ENCODE measurements at places on chromosomes 3 and 15.

- DNase-seq, result no peak
Measured at GRCh38 chr15:42140383-42141070, 15.9 kb downstream of the PLA2G4F start.

- DNase-seq, result peak; percentile 69
Measured at GRCh38 chr3:152524198-152525140, 255.7 kb downstream of the MBNL1 start.

DNA sequence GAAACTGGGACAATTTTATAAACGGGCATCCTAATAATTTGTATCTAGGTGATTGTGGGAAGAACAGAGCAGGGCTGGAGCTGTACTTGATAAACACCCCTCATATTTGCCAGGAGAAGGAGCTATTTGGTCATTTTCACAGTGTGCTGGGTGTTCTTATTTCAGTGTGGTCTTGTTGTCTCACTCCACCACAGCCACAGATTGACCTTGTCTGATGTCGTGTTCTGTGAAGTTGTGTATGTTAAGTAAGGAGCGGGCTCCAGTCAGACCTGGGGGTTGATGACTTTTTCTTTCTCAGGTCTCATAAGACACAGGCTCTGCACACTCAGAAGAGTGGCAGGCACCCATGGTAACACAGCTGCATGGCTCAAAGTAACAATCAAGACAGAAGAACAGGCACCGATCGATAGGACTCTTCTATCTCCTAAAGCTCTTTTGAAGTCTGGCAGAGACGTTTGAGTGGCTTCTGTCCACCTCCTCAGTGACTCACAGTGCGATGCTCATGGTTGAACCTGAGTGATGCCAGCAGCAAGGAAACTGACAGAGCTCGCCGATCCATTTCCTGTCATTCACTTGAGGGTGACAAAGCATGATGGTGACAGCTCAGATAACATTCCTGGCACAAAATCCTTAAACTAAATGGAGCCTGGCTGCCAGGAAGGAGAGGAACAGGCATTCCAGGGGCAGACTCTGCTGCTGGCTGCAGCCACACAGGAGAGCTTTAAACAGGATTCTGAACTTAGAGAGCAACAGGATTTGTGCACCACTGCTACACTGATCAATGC lies 20.8 kb downstream of the DPH3 start:
- no peak for DNase-seq

GRCh38 chr15:43370310-43370974 lies 401 bp downstream of the ZSCAN29 start:
- DNase-seq, result peak; percentile 51

GRCh38 chr3:78183906-78184599 lies 1144.2 kb downstream of the ROBO2 start:
- DNase-seq, result no peak

DNA sequence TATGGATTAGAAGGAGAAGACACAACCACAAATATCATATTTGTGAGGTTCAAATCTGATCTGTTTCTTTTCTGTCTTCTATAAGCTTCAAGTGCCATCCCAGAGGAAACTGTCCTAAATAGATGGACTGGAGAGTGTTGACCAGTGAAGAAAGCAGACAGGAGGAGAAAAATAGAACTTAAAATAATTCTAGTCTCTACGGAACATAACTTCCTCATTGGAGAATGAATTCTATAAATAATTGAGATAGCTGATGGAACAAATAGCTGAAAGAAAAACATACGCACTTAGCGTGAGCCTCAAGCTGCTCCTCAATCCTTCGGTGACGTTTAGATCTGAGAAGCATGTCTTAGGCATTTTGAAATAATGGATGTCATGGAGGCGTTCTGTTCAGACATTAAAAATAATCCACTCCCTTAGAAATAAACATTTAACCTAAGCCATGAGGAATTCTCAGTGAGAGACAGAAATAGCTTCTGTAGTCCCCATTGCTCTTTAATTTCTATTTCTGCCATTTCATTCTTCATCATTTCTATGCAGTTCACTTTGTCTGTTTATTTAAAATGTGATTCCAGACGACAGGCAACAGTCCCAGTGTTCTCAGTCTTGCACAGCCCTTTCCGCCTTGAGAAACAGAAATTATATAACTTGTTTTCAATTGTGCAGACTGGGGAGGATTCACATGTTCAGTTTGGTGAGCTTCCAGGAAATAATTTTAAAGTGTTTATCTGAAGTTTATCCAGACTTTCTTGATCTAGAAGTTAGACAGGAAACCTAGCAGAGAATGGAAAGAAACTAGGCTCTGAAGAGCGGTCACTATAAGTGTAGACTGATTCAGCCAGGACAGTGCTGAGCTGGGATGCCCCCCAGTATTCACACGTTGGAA lies 97.3 kb downstream of the NR1D2 start:
- DNase-seq, result no peak

- DNase-seq, result peak; percentile 24
Measured at GRCh38 chr3:73848173-73848906, 223.6 kb upstream of the PDZRN3 start.

- DNase-seq, result no peak
Measured at GRCh38 chr3:118949113-118949760, 85.4 kb downstream of the IGSF11 start.

GRCh38 chr3:39573392-39573791 lies 105.9 kb downstream of the MOBP start:
- no peak for DNase-seq

GRCh38 chr3:191166368-191166767 lies 32.7 kb upstream of the OSTN start:
- no peak for DNase-seq

- DNase-seq, result no peak
Measured at GRCh38 chr3:71503525-71504249, 79.8 kb downstream of the FOXP1 start.

DNA sequence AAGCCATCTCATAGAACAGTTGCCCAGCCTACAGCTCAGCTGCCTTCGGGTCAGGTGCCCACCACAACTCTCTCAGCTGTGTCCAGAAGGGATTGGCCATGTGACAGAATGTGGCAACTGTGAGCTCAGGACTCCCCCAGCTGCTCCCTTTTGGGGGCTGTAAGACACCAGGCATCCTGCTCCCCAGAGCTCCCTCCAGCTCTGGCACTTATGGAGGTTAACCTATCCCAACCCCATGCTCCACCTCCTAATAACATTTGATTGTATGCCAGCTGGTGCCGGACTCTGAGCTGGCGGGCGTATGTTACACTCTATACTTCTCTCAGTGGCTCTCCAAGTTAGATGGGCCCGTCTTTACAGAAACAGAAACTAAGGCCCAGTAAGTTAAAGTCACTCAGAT lies 222.8 kb downstream of the FAM43A start:
- no peak for DNase-seq

GRCh38 chr15:40266828-40267304 lies 16.0 kb downstream of the ANKRD63 start:
- DNase-seq, result peak; percentile 41

DNA sequence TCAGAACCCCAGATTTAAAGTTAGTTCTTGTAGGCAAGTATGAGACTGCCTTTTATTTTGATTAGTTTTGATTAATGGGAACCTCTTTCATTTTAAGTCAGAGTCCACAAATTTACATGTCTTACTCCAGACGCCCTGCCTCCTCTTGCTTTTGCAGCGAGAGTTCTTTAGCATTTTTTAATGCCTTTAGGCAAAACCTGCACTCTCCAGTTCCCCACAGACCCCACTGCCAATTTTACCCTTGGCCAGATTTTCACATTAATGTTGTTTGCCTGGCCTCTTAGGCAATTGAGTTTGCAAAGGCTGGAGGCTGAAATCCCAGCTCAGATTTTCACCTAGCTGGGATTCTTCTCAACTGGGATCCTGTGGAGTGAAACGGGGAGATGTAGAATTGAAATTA lies 85.8 kb downstream of the GAP43 start:
- no peak for DNase-seq

DNA sequence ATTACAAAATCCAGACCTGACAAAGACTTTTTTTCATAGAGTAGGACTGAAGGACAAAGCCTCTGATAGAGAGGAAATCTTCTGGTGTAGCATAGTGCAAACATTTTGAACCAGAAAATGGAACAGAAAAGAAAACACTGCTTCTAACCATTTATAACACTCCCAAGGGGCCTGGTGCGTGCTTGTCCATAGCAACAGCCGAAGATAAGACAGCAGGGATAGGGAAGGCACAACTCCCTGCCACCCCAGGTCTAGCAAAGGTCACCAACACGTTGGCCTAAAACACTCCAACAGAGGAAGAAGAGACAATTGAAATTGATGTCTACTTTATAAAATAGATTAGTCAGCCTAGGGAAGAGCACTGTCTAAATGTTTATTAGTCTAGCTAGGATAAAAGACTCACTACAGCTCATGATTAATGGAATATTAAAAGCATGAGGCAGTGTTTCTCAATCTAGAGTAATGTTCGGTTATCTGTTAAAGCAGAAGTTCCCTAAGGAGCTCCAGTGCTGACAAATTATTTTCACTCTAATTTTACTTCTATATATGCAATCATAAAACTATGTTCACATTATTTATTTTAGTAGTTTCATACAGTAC lies 145.2 kb downstream of the P3H2 start:
- no peak for DNase-seq

- no peak for DNase-seq
Measured at GRCh38 chr3:151285940-151286339, 7.6 kb upstream of the P2RY14 start.

DNA sequence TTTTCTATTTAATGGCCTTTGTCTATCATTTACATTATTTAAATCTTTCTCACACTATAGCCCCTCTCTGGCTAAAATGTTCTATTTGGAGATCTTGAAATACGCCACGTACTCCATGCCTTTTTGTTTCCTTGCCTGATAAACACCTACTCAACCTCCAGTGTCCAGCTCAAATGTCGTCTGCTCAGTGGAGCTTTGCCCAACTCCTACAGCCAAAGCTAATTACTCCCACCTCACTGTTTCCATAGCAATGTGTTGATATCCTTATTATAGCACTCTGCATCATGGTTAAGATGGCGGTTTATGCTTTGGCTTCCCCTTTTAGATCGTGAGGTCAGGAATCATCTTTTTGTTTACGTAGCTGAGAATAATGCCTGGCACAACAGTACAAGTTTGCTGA lies 55.9 kb downstream of the NGLY1 start:
- no peak for DNase-seq

DNA sequence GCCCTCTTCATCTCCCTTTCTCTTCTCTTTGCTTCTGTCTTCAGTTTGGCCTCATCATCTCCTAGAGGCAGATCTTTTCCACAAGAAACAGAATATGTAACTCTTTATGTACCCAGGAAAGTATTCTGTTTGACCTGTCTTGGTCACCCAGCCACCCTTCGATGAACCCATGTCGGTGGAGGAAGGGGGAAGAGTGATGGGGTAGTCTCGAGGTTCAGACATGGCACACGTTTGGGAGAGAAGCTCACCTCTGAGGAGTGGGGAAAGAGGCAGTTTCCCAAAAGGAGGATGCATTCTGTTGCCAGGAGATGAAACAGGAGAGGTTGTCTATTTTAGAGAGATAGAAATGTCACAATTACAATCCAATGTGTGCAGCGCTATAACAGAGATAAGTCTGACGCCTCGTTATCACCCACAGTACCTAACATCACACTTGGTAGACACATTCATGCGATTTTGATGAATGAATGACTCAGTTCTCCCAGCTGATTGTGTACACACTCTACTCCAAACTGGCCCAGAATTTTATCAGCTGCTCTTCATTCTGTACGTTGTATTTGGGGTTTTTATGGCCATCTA lies 722 bp upstream of the CCDC50 start:
- DNase-seq, result no peak

DNA sequence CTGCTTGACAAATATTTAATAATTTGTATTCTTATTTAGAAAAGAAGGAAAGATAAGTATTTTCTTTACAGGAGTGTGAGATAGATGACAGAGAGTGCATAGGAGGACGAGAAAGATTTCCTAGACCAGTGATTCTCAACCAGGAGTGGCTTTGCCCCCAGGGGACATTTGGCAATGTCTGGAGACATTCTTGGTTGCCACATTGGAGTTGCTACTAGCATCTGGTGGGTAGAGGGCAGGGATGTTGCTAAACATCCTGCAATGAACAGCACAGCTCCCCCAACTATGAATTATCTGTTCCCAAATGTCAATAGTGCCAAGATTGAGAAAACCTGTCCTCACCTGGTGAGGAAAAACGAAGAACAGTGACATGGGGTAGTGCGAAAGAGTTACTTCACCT lies 30.8 kb upstream of the MINAR1 start:
- peak; percentile 43 for DNase-seq

DNA sequence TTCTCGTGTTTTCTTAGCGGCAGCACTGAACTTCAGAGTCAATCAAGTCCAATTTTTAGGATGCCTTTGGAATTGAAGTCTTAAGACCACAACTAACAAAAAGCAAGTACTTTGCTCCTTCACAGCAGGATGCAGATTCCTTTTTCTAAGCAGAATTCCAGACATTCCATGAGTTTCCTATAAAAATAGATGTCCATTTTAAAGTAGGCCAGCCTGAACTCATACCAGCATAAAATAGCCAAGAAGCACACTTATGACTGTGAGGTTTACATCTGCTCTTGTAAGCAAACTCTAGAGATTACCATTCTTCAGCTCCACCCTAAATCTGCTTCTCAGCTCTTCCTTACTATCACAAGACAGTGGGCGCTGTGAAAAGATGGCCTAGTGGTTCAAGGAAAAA lies 85.8 kb downstream of the THBS1 start:
- DNase-seq, result no peak

GRCh38 chr15:75178938-75179745 lies 22.5 kb upstream of the C15orf39 start:
- no peak for DNase-seq

DNA sequence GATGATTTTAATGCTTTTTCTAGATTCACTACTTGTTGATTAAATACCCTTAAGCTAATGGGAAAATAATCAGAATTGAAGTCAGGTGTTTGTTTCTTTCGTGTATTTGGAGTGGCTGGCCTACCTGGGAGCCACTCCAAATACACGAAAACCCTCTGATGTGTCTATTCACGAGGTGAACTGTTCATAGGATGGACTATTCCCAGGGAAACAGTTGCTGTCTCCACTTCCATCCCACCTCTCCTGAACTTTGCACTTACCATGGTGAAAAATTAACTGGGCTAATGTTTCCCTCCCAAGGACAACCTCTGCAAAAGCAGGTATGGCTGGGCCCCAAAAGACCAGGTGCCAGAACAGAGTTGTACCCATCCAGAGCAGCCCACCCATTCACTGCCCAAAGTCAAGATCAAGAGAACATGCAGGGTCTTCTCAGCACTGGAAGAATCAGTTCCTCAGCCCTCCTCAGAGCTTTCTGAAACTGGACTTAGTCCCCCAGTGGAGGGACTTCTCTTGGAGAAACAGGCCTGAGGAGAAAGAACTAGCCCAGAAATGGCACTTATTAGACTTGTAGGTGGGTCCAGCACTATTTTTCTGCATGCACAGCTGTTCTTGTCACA lies 2.9 kb upstream of the SMAD3 start:
- no peak for DNase-seq

GRCh38 chr3:134040066-134040465 lies 10.3 kb upstream of the SLCO2A1 start:
- no peak for DNase-seq

- no peak for DNase-seq
Measured at GRCh38 chr3:127732303-127732702, 59.6 kb downstream of the ABTB1 start.

Data from NB4 (cell line).